ENCODE measurements at places on chromosomes 2 and 18.
A peak's percentile ranks its signal among the peaks of the same experiment; 100 is the strongest.

DNA sequence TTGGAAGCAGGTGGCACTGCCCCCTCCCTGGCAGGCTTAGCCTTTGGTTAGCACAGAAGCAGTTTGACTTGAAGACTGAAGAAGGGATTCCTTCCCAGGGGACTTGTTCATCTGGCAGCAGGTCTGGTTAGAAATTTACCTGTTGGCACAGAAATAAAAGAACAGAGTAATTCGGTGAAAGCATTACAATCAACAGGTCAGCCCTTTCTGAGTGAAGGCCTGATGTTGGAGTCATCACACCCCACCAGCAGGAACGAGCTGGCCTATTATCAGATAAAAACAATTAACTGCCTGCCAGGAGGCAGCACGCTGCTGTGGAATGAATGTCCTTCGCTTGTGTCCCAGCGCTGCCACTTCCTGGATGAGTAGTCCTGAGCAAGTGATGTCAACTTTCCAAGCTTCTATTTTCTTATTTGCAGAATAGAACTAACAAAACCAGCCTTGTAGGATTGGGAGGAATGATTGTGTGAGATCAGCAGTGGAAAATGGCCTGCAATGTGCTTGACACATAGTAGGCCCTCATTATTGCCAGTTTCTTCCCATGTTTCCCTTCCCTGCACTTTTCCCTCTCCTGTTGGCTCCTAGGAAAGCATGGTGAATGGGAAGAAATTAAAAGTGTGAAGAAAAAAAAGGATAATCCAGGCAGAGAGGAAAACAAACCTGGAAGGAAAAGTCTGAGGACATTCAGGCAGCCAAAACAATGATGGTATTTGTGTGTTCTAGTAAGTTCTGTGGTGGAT is 29.0 kb downstream of the LGALSL start:
- H3K4me1 ChIP-seq, result no peaks in the 10 kb centered on the region
- no peak for DNase-seq
- H3K27ac ChIP-seq, result no peak overlapping the region
- no peak overlapping the region for H3K4me3 ChIP-seq
- H3K36me3 ChIP-seq, result no peaks in the 10 kb centered on the region

DNA sequence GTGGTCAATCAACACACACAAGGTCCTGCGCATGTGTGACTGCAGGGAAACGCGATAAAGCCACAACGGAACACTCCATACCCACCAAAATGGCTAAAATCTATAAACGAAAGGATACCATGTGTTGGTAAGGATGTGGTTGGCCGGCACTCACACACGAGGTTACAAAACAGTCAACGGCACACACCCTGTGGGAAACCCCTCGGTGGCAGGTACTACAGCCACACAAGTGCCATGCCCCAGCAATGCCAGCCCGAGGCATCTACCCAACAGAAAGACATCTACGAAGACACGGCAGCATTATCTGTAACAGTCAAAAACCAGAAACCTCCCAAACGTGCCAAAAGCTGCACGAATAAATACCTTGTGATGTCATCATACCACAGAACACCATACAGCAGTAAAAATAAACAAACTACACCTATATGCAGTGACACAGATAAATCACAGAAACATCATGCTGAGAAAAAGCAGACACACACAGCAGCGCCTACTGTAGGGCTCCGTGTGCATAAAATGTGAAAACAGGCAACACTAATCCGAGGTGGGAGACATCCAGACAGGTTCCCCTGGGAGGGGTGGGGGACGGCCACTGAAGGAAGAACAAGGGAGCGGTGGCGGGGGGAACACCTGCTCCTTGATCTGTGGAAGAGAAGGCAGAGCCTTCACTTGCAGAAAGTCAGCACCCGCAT is 36.7 kb downstream of the HDAC4 start:
- H3K27ac ChIP-seq, result no peak overlapping the region
- H3K27me3 ChIP-seq, result no peaks in the 10 kb centered on the region
- no peak overlapping the region for H3K4me3 ChIP-seq

GRCh38 chr2:158921599-158922408 is 46.6 kb upstream of the TANC1 start:
- no peak for DNase-seq
- peaks cover 2% of the 10 kb centered on the region for H3K4me1 ChIP-seq

- DNase-seq, result no peak
- H3K36me3 ChIP-seq, result no peaks in the 10 kb centered on the region
- H3K4me1 ChIP-seq, result no peaks in the 10 kb centered on the region
- H3K4me3 ChIP-seq, result no peak overlapping the region
Measured at GRCh38 chr18:30929718-30930117, 112.8 kb downstream of the DSC3 start.

DNA sequence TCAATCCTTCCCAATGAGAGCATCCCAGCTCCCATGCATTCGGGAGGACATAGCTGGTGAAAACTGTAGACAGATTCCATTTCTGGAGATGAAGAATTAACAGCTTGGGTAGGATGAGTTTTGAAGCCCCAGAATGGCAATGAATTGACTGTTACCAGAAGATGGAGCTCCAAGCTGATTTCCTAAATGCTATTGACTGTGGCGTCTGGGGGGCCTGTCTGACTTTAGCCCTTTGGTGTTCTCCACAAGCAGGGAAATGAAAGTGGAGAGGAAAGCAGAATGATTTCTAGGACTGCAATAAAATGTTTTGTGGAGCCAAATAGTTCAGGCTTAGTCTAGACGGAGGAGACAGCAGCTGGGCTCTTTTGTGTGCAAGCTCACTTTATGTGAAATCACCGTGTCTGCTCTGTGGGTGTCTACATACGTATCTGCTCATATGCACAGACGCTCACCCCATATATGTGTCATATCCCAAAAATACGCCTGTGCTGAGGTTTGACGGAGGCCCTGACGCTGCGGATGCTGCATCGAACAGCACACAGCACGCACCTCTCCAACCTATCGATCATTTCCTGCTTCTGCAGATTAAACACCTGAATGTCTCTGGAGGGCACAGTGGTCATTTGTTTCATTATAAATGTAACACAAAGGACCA is 166.4 kb upstream of the PXDN start:
- peaks cover 2% of the 10 kb centered on the region for H3K27me3 ChIP-seq
- H3K4me3 ChIP-seq, result no peak overlapping the region
- no peaks in the 10 kb centered on the region for H3K4me1 ChIP-seq
- H3K36me3 ChIP-seq, result no peaks in the 10 kb centered on the region
- no peak overlapping the region for H3K27ac ChIP-seq
- DNase-seq, result no peak

GRCh38 chr2:218067523-218067922 is 1.5 kb upstream of the RUFY4 start:
- H3K4me3 ChIP-seq, result no peak overlapping the region
- no peak for DNase-seq
- H3K27ac ChIP-seq, result no peak overlapping the region
- peaks cover 15% of the 10 kb centered on the region for H3K27me3 ChIP-seq
- no peaks in the 10 kb centered on the region for H3K36me3 ChIP-seq

GRCh38 chr2:134273256-134273983 is 19.5 kb downstream of the MGAT5 start:
- no peak for DNase-seq
- H3K27ac ChIP-seq, result peak overlapping the region; percentile 86
- H3K4me3 ChIP-seq, result peak overlapping the region; percentile 68
- no peaks in the 10 kb centered on the region for H3K27me3 ChIP-seq
- peaks cover 43% of the 10 kb centered on the region for H3K36me3 ChIP-seq

GRCh38 chr2:54384301-54385203 is 71.6 kb upstream of the SPTBN1 start:
- no peaks in the 10 kb centered on the region for H3K36me3 ChIP-seq
- H3K4me1 ChIP-seq, result peaks cover 5% of the 10 kb centered on the region
- H3K27ac ChIP-seq, result no peak overlapping the region

- no peak overlapping the region for H3K4me3 ChIP-seq
- DNase-seq, result no peak
- H3K27me3 ChIP-seq, result no peaks in the 10 kb centered on the region
- H3K27ac ChIP-seq, result no peak overlapping the region
Measured at GRCh38 chr2:86552889-86553288, 10.4 kb downstream of the CHMP3 start.
